ENCODE measurements at places on chromosomes 11 and 22. TPM values are rescaled to one million over a fixed set of nuclear protein-coding genes. Genes with fewer than 3 reads are reported as not detected.
A peak's percentile ranks its signal among the peaks of the same experiment; 100 is the strongest.

GRCh38 chr22:20290578-20291248, 22.6 kb upstream of the RTN4R start:
- no peak for DNase-seq

GRCh38 chr22:50270666-50271394, 650 bp upstream of the MAPK11 start:
- peak; percentile 70 for DNase-seq

DNA sequence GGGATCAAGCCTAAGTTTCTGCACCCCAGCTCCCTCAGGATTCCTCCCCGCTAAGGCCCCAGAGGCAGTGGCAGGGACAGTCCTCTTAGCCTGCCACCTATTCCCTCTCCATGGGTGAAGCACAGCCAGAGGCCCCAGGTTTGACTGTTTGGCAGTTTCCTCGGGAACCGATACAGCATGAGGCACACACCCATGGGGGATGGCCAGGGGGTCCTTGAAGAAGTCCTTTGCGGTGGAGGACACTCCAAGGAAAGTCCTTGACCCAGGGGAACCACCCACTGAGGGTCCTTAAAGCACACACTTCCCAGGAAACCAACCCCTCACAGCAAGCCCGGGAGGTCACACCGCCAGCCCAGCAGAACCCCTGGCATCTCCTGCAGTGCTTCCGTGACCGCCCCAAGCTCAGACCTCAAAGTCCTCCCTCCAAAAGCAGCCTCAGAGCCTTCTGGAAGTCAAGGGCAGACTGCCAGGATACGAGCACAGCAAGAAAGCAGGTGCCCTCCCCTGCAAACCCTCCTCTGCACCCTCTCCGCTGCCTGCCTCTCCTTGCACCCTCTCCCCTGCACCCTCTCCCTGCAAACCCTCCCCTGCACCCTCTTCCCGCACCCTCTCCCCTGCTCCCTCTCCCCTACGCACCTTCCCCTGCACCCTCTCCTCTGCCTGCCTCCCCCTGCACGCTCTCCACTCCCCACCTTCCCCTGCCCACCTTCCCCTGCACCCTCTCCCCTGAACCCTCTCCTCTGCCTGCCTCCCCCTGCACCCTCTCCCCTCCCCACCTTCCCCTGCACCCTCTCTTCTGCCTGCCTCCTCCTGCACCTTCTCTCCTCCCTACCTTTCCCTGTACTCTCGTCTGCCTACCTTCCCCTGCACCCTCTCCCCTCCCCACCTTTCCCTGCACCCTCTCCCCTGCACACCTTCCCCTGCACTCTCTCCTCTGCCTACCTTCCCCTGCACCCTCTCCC, 1.4 kb downstream of the SIGIRR start:
- no peak for DNase-seq

DNA sequence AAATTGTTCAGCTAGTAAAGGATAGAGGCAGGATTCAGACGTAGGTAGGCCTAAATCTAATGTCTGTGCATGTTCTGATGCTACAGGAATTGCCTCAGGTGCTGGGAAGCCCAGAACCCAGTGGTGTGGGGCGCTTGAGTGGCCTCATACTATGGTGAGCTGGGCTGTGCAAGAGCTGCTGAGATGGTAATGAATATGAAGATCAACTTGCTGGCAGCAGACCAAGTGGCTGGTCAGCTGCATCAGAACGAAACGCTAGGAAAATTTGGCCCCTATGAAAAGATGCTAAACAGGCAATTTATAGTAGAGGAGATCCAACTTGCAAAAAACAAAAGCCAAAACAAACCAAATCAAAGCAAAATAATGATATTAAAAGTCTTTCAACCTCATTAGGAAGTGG, 102.7 kb downstream of the INSC start:
- DNase-seq = no peak

- DNase-seq = peak; percentile 31
Measured at GRCh38 chr11:12017865-12018453, 9.5 kb upstream of the DKK3 start.

DNA sequence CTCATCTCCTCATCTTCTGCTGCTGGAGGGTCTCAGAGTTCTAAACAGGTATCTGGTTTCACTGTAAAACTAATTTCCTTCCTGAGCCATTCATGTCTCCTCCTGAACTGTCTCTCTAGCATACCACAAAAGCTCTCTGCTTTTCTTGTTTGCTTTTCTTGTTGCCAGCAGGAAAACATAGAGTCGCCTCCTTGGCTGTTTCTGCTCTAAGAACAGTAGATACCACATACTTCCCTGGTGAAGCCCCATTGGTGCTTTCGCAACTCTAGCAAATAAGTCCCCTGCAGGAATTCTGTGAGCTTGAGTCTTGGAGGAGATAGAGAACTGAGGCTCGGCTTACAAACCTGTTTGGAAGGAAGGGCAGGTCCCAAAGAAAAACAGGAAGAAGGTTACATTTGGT, 7.0 kb downstream of the DIXDC1 start:
- DNase-seq = peak; percentile 60

DNA sequence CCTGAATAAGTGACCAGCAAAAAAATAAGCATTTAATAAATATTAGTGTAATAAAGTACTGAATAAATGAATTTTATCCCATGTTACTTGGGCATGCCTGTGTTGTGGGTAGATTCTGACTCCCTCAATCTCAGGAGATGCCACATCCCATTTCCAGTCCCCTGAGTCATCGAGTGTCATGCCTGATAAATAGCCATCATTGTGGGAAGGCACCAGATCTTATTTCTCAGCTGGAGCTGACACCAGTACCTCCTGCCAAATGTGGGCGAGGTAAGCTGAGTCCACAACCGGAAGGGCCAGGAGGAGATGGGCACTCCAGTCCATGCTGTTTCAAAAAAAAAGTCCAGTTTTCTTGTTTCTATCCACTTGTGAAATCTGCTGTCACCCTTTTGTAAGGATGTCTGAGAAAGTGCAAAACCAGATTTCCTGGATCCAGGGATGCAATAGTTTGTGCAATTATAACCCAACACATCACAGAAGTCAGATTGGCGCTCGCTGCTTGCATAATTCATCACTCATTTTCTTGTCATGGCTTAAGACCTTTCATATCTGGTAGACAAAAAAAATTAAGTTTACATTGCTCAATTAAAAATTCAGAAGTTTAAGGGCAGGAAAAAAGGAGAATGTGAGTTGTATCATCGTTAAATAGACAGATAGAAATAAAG, 311.6 kb downstream of the MIAT start:
- DNase-seq = no peak

DNA sequence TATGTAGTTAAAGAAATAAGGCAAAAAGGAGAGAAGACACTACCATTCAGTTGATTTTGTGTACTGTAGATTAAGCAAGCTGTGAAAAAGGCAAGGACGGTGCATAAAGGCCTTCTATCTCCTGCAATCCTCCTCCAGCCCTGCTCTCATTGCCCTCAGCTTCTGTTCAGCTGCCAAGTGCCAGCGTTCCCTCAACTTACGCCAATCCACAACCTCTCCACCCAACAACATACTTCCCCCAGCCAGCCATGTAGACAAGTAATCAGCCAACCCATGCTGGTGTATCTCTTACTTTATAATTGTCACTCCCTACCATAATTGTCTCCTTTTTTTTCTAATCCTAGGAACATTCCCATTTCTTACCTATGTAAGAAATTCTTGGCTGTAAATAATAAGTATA, 30.1 kb upstream of the ANO5 start:
- no peak for DNase-seq

The RIC3 gene
- 6.0 TPM for total RNA-seq

The HBD gene
- not detected for total RNA-seq

Data from umbilical cord (tissue), 2 donors.